ENCODE measurements at places on chromosomes 13 and 19. TPM values are rescaled to one million over a fixed set of nuclear protein-coding genes. Genes with fewer than 3 reads are reported as not detected.
A peak's percentile ranks its signal among the peaks of the same experiment; 100 is the strongest.

GRCh38 chr13:101382701-101383100 is 33.6 kb downstream of the NALCN start:
- H3K27ac ChIP-seq, result no peak overlapping the region
- H3K4me3 ChIP-seq, result no peak overlapping the region
- DNase-seq, result no peak
- no peaks in the 10 kb centered on the region for H3K4me1 ChIP-seq

DNA sequence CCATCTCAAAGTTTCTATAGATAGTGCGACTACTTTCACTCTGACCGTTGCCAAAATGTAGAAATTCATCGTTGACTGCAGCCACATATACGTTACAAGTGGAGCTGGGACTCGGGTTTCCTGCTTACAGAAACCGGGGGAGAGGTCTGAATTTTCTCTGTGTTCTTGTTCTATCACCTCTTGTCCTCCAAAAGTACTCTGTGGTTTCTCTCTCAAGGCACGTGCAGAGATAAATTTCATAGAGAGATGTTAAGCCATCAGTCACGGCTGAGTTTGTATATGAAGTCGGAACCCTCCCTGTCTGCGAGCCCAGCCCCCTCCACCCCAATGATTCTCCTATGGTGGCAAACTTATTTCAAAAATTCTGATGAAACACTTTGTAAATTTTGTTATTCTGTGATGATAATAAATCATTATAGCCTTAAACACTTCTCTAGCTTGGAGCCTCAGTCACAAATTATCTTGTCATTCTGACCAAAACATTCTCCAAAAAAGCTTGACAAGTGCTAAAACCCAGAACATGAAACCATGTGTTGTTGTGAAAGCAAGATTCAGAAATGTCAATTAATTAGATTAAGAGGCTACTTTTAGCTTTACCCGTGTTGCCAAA is 87.5 kb downstream of the TSHZ3 start:
- peaks cover 19% of the 10 kb centered on the region for H3K4me1 ChIP-seq
- no peak overlapping the region for H3K27ac ChIP-seq
- no peaks in the 10 kb centered on the region for H3K36me3 ChIP-seq
- DNase-seq, result no peak
- H3K4me3 ChIP-seq, result no peak overlapping the region

DNA sequence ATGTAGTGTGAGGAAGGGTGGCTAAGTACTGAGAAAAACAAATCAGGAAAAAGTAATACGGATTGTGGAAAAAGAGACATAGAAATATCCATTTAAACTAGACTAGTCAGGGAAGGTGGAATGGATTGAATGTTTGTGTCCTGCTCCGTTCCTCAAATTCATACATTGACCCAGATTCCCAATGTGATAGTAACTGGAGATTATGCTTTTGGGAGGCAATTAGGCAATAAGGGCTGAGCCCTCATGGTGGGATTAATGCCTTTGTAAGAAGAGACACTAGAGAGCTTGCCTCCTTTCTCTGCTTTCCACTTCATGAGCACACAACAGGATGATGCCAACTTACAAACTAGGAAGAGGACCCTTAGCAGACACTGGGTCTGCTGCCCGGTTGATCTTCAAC is 765.2 kb upstream of the GPC6 start:
- no peaks in the 10 kb centered on the region for H3K27me3 ChIP-seq
- H3K27ac ChIP-seq, result no peak overlapping the region
- DNase-seq, result no peak
- no peaks in the 10 kb centered on the region for H3K4me1 ChIP-seq
- H3K36me3 ChIP-seq, result no peaks in the 10 kb centered on the region
- H3K4me3 ChIP-seq, result no peak overlapping the region

DNA sequence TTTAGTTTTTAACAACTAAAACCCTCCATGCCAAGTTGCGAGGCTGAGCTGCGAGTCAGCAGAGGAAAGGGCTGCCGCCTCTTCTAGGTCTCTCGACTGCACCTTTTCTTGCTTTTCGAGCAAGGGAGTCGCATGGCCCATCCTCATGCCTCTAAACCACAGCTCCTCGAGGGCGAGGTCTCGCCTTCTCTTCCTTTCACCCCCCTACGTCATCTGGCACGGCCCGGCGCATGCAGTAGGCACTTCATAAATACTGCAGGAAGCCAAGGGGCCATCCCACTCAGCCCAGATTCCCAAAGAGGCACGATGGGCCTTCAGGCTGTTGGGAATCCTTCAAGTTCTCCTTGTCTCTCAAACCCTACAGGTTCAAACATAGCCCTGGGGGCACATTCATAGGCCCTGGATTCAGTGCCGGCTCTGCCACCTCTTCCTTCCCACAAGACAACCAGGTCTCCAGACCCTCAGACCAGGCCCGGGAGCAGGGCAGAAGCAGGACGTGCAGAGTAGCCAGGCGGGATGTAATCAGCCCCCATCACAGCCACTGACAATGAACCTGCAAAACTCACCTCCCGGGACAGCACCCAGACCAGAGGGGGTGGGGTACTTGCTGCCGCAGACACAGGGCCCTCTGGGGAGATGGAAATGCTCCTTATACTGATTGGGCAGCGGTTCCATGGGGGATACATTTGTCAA is 41.7 kb downstream of the GGACT start:
- H3K27me3 ChIP-seq, result no peaks in the 10 kb centered on the region
- no peaks in the 10 kb centered on the region for H3K36me3 ChIP-seq
- no peak overlapping the region for H3K4me3 ChIP-seq
- H3K4me1 ChIP-seq, result peaks cover 3% of the 10 kb centered on the region
- no peak overlapping the region for H3K27ac ChIP-seq

GRCh38 chr13:26679411-26680122 is 81.0 kb downstream of the GPR12 start:
- no peaks in the 10 kb centered on the region for H3K4me1 ChIP-seq
- no peaks in the 10 kb centered on the region for H3K27me3 ChIP-seq
- DNase-seq, result no peak
- H3K27ac ChIP-seq, result no peak overlapping the region

DNA sequence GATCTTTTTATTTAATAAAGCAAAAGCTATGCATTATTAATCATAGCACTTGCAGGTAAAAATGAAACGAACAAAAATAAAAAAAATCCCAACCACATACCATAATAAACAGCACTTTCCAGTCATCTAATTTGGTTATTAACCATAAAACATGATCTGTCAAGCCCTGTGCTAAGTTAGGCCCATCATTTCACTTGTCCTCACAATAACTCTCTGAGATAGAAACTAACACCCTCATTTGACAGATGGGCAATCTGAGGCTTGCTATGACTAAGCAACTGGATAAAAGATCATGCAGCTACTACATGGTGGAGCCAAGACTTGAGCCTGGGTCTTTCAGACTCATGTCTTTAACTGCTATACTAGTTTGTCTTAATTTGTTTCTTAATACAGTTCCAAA is 21.8 kb downstream of the PROSER1 start:
- H3K27me3 ChIP-seq, result no peaks in the 10 kb centered on the region
- no peaks in the 10 kb centered on the region for H3K4me1 ChIP-seq
- peaks cover 39% of the 10 kb centered on the region for H3K36me3 ChIP-seq
- H3K27ac ChIP-seq, result no peak overlapping the region
- H3K4me3 ChIP-seq, result no peak overlapping the region

- H3K27ac ChIP-seq, result no peak overlapping the region
- H3K4me1 ChIP-seq, result peaks cover 5% of the 10 kb centered on the region
- no peak overlapping the region for H3K4me3 ChIP-seq
- no peaks in the 10 kb centered on the region for H3K36me3 ChIP-seq
- DNase-seq, result no peak
These were observed 5.5 kb upstream of the METTL21C start for GRCh38 chr13:102700088-102701031.

GRCh38 chr13:75359266-75359665 is 122.7 kb downstream of the TBC1D4 start:
- no peak overlapping the region for H3K27ac ChIP-seq
- peaks cover 6% of the 10 kb centered on the region for H3K36me3 ChIP-seq
- no peaks in the 10 kb centered on the region for H3K27me3 ChIP-seq
- DNase-seq, result no peak
- H3K4me1 ChIP-seq, result peaks cover 3% of the 10 kb centered on the region
- no peak overlapping the region for H3K4me3 ChIP-seq

DNA sequence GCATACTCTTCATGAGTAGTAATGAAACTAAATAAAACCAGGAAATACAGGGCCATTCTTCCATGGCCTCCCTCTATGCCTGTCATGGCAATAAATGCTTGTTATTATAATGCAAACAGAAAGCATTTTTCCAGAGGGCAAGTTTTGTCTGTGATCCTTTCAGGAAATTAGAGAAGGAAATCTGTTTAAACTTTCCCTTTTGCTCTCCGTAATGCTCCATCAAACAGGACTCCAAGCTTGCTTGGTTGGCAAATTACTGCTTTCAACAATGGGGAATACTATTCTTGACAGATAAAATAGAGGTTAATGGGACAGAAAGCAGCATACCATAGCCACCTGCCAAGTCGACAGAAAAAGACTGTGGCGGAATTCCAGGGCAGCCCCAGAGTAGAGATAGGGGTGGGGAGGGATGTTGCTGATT is 252.5 kb downstream of the LHFPL6 start:
- H3K27me3 ChIP-seq, result no peaks in the 10 kb centered on the region
- peaks cover 3% of the 10 kb centered on the region for H3K4me1 ChIP-seq
- no peaks in the 10 kb centered on the region for H3K36me3 ChIP-seq
- H3K4me3 ChIP-seq, result no peak overlapping the region
- no peak for DNase-seq

DNA sequence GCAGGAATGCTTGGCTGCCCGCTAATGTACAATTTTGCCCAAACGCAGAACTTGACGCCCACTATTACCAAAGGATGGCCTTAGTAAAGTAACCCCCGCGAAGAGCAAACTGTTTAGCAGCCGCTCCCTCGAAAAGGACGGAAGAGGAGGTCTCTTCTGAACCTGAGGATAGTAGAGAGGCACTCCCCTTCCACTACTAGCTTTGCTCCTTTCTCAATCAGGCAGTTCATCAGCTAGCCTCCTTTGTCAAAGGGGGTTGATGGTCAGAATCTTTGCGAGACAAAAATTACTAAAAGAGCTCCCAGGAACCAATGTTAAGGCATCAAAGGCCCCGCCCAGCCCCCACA is 534 bp downstream of the CAB39L start:
- DNase-seq, result peak; percentile 76
- H3K4me3 ChIP-seq, result peak overlapping the region; percentile 47
- H3K27me3 ChIP-seq, result no peaks in the 10 kb centered on the region
- peak overlapping the region; percentile 86 for H3K27ac ChIP-seq

DNA sequence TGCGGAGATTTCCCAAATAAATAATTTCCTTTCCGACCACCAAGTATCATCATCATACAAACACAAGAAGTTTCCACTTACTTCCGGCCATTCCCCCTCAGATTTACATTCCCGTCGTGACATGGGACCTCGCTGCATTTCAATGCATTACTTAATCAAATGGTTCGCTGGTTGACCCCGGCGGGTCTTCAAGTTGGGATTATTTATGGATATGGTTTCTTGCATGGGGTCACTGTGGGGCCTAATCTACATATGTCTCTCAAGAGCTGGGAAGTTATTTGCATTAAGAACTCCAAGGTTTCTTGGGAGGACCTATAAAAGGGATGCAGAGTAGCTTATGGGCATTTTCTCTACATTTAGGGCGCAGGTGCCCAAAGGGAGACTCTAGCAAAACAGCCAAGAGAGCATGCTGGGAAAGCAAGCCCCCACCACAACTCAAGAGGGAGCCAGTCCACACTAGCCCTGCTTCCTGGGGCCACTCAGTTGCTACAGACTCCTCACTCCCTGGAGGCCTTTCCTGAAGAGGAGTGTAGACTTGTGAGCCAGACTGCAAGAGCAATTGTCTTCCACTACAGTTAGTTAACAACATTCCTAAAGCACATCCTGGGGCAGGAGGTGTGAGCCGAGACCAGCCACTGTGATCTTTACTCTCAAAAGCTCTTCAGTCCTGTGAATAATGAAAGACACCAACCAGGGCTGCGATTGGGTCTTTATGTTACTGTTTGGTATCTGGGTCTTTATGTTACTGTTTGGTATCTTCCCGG is 125.3 kb downstream of the KATNAL1 start:
- DNase-seq, result no peak
- no peaks in the 10 kb centered on the region for H3K4me1 ChIP-seq
- no peak overlapping the region for H3K27ac ChIP-seq
- H3K36me3 ChIP-seq, result no peaks in the 10 kb centered on the region

DNA sequence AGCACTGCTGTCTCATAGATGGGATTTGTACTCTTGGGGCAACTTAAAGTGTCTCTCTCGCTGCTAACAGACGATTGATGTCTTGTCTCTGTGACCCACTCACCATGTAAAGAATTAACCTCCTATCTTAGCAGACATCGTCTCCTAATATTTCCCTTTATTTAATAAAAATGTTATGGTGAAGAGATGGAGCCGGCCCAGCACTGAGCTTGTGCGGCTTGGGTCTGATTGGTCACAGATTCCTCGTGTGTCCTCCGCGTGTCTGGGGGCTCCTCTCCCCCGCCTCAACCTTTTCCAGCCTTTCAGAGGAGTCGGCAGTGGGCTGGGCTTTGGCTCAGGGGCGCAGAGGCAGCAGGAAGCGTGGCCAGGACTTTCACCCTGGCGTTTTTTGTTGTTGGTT is 13.2 kb upstream of the CRTC1 start:
- no peaks in the 10 kb centered on the region for H3K27me3 ChIP-seq
- H3K4me3 ChIP-seq, result no peak overlapping the region
- no peak overlapping the region for H3K27ac ChIP-seq
- no peaks in the 10 kb centered on the region for H3K36me3 ChIP-seq
- DNase-seq, result no peak
- H3K4me1 ChIP-seq, result peaks cover 14% of the 10 kb centered on the region

DNA sequence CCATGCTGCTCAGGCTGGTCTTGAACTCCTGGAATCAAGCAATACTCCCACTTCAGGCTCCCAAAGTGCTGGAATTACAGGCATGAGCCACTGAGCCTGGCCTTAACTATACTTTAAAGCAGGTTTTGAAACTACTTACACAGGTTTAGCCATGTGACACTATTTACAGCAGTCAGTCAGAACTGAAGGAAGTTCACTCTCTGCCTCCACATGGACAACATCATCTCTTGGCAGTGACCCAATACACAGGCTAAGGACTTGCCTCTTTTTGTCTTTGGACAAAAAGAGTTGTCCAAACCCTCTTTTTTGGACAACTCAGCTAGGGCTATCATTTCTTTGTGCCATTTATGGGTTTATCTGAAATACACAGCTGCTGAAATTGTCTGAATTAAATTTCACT is 89.0 kb upstream of the CLDN10 start:
- no peaks in the 10 kb centered on the region for H3K27me3 ChIP-seq
- H3K4me1 ChIP-seq, result no peaks in the 10 kb centered on the region
- no peaks in the 10 kb centered on the region for H3K36me3 ChIP-seq
- H3K27ac ChIP-seq, result no peak overlapping the region
- no peak overlapping the region for H3K4me3 ChIP-seq
- no peak for DNase-seq

GRCh38 chr13:21076253-21076652 is 14.9 kb upstream of the LATS2 start:
- no peaks in the 10 kb centered on the region for H3K4me1 ChIP-seq
- H3K4me3 ChIP-seq, result no peak overlapping the region
- H3K27me3 ChIP-seq, result no peaks in the 10 kb centered on the region
- no peak for DNase-seq

GRCh38 chr19:12769689-12770088 is 5.7 kb downstream of the HOOK2 start:
- no peak overlapping the region for H3K4me3 ChIP-seq
- no peak overlapping the region for H3K27ac ChIP-seq
- peaks cover 7% of the 10 kb centered on the region for H3K4me1 ChIP-seq
- no peaks in the 10 kb centered on the region for H3K27me3 ChIP-seq
- DNase-seq, result peak; percentile 45

Gene STAP2
- 24.4 TPM for total RNA-seq

Gene GPR183
- 6.3 TPM for total RNA-seq

Gene CPB2
- total RNA-seq, result not detected

Gene ZNF69
- total RNA-seq, result 29.1 TPM

Gene ACER1
- not detected for total RNA-seq

Gene ZFP36
- 41.2 TPM for total RNA-seq

Gene MISP3
- total RNA-seq, result 10.7 TPM

Gene FFAR2
- total RNA-seq, result 2.6 TPM

Gene LGALS14
- not detected for total RNA-seq

Gene JOSD2
- total RNA-seq, result 66.9 TPM

Gene FAM83E
- 22.2 TPM for total RNA-seq
